Activated CD4-positive, alpha-beta T cell treated with anti-CD3 and anti-CD28 coated beads for 48 hours (primary cell): ENCODE measurements at places on chromosomes 12 and 14.

DNA sequence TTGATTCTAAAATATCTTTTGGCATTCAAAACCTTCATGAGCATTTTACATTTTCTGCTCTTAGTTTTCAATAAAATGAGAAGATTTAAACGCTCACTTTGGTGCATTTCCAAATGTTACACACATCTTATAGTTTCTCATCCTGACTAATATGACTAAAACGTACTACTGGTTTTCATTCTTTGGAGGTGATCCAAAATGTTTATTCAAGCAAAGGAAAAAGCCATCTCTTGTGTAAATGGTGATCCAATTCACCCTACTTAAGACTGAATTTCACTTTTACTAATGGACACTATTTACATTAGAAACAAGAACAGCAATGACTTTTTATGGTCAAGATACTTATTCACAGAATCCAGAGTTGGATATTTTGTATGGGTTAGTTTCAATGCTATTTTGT lies 86.6 kb downstream of the KITLG start:
- DNase-seq = no peak

DNA sequence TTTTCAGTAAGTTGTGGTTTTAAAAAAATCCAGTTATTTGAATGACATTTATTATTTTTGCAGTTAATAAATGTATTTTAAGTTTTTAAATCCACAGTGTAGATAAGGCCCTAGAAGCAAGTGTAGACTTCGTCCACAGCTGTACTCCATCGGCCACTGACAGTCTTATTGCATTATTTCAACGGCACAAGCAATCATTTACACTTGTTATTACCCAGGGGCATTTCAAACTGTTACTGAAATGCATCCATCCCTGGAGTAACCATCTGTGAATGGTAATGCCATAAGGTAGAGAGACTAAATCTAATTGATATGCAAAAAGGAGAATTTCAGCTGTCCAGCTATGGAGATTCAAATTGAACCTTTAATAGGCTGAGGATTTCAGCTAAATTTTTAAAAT lies 48.4 kb downstream of the BICD1 start:
- no peak for DNase-seq

DNA sequence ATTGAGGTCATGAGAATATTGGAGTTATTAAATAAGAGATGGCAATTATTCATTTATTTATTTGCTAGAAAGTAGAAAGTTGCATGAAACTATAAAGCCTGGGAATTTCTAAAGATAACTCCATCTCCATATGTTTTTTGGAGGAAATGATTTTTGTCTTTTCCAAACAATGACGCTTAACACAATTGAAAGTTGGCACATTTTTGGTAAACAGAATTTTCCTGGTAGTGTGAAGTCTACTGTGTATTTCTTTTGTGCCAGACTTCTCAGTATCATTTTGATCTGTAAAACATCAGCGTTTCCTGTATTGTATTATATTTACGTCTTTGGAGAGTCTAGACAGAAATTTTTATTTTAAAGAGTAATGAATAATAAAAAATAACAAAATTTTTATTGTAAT lies 33.7 kb upstream of the PTPRB start:
- no peak for DNase-seq

- DNase-seq = no peak
These were observed 33.6 kb upstream of the BDKRB2 start for GRCh38 chr14:96170961-96171592.

- DNase-seq = no peak
These were observed 5.7 kb upstream of the TNS2 start for GRCh38 chr12:53044052-53044581.

DNA sequence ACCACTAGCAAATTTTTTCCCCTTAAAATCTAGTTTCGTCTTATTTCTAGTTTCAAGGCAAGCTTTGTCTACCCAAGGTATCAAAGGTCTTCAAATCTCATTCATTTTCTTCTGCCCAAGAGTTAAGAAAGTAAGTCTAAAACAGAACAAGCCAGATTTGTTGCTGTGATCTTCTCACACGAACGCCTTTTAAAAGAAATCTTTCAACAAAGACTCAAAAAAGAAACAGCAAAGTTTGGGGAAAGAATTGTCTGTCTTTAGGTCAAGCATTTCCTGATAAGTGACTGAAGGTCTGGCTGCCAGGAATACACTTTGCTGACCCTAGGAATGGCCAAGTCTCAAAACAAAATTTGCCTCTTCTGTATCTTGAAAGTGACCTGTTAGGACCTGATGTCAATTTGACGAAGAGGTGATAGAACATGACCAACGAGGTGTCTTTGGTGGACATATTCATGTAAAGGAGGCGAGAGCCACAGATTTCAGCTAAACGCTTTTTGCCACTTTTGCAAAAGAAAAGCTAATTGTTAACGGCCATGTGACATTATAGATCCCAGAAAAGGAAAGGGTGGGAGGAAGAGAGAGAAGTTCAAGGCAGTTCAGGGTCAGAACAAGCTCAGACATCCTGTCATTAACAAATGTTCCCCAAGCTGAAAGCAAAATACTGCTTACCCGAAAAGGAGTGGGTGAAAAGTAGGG lies 1.7 kb downstream of the CDK17 start:
- no peak for DNase-seq

GRCh38 chr14:103519043-103519836 lies 3.4 kb downstream of the CKB start:
- no peak for DNase-seq

DNA sequence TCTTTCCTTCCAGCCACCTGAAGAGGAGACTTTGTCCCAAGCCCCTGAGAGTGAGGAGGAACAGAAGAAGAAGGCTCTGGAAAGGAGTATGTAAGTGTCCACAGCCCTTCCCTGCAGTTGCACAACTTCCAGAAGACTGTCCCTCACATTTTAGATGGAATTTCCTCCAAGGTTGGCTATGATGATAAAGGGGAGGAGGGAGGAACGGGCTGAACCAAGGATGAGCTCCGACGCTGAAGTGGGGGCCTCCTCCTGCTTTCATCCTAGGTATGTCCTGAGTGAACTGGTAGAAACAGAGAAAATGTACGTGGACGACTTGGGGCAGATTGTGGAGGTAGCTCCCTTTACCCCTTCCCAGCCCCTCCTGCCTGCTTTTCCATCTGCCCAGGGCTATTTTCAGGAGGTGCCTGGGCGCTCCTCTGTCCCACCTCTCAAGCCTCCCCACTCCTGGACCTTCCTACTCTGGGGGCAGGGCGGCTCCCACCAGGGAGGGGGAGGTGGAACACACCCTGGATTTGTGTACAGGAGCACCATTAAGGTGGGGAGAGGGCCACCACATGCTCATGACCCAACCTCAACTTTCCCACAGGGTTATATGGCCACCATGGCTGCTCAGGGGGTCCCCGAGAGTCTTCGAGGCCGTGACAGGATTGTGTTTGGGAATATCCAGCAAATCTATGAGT lies 2.3 kb downstream of the ARHGEF25 start:
- DNase-seq = no peak

DNA sequence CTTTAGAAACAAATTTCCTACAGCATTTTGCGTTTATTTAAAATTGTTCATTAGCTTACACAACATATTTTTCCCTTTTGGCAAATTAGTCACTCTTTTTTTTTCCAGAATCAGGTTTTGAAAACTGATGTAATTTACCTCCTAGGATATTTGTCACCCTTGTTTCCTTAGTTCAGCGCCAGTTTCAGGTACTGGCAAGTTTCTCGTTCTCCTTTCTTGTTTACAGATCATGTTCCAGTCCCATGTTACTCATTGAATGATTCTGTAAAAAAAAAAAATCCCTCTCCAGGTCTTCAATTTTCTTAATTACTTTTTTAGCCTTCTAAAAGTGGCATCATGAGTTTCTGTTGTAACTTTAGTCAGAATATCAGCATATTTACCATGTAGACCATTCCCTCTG lies 2.7 kb downstream of the PPP4R4 start:
- DNase-seq = no peak

DNA sequence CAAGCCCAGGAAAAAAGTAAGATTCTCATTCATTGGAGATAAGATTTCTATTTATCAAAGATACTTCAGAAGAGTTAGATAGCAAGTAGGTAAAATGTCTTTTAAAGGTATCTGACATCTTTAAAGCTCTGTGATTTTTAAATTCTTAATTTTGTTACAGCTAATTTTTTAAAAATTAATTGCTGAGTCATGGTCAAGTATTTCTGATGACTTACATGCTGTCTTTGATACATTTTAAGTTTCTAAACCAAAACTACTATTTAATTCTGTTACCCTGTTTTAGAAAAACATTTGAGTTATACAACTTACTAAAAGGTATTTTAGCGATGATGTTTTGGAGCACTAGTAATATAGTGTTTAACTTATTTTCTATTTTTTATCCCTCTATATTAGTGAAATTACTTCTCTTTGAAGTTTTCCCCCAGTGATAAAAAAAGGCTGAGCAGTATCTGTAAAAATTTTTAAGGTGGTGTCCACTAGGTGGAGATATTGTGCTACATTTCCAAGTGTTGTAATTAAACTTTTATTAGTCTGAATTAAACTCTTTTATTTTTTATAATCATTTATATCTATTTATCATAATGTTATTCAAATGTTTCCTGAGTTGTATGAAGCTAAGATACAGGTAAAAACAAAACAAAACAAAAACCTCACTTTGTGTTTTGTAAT lies 11.5 kb downstream of the ALG10 start:
- DNase-seq = no peak

DNA sequence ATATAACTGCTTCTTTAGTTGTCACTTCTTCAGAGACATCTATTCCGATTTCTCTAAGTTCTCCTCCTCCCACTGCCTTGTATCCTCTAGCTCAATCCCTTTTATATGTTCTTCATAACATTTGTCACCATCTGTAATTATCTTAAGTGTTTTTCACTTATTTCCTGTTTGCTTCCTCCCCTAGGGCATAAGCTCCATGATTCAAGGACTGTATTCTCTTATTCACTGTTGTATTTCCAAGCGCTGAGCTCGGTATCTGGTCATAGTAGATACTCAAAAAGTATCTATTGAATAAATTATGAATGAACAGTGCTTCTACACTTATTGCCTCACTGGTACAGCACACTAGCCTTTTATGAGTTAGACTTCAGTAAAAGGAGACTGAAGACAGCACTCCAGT lies 109.0 kb upstream of the TMPO start:
- DNase-seq = no peak

DNA sequence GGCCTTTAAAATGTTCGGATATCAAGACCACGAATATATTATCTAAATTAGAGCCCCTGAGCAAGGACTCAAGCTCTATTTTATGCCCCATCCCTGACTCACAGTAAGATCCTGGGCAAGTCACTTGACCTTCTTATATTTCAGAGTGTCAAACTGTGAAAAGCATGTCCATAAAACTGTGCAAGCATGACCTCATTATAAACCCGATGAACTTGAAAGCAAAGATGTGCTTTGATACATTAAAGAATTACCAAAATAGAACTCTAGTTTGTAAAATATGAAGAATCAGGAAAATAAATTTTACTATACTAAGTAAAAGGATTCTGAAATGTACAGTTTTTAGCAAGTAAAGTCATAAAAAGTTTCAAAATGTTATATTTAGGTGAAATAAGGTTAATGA lies 2.9 kb upstream of the CALM1 start:
- no peak for DNase-seq

DNA sequence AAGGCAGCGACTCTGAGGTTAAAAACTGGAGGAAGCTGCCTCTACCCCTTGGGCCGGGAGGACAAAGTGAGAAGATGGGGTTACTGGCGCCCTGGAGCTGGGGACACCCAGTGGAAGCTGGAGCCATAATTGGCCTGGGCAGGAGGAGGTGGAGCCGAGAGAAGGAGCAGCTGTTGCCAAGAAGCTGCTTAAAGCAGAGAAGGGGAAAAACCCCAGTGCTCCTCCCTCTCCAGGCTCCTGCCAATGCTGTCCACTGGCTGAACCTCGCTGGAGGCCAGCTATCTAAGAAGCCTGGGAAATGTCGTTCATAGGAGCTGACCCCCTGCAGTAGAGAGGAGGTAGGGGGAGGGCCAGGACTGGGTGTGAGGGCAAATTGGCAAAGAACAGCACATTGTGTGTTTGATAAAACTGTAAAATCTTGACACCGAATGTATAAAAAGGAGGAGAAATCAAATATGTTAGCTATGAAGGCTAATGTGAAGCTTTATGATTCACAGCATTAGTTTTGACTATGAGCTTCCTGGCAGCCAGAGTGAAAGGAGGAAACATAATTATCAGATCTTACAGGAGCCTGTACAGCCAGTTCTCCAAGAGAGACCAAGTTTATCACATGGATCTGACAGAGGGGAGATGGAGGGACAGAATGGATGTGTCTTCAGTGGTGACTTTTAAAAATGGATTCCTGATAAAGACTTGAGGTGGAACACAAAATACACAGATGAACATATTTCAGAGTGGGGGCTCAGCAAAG lies 9.5 kb downstream of the HHIPL1 start:
- no peak for DNase-seq

DNA sequence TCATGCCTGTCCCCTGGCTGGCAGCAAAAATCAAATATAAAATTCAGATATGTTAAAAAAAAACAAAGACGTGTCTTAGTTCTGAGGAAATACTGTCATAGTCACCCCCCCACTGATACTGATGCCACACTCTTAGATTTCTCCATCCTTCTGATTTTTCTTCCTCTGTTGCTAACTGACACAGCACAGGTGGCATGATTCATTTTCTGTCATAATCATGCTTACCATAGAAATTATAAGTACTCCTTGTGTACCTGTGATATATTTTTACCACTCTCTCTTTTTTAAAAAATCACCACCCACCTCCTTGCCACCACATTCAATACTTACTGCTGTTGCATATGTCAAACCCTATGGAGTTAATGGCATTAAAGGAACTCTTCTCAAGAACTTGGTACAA lies 209.2 kb downstream of the PPM1H start:
- DNase-seq = no peak

DNA sequence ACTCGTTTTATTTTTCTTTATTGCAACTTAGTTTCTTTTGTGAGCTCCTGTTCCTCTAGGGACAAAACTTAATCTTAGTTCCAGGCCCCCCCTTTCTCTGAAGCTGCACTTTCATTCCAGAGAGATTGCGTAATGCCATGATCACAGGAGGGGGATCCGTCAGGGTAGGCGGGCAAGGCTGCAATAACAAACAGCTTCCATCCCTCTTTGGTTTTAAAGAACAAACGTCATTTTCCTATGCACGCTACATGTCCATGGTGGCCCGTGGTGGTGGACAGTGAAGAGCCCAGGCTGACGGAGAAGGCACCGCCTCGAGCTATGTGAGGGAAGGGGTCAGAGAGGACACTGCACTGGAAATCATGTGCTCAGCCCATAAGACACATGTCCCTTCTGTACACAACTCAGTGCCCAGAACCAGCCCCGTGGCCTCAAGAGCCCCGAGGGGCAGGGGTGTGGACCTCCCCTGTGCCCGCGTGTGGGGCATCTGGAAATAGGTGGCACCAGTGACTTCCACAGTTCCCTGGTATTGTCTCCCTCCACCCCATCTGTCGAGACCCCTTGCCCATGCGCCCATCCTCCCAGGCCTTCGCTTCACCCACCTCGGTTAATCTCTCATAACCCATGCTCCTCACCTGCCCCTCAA lies 161.4 kb downstream of the ADGRD1 start:
- DNase-seq = no peak

DNA sequence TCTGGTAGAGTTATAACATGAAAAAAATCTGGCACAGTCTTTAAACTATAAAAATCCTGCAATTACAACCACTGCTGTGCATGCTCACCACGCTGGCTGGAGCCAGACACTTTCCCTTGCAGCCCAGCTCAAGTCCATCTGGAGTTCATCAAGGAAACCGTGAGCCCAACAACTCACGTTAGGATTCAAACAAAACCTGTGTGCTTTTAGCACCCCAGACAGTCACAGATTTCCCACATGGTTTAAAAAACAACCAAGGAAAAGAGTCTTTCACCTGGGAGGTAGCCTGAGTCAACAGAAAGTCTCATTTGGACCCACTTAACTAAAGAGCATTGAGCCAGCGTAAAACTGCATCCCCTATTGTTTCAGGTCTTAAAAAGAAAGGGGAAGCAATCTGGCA lies 4.7 kb downstream of the LRIG3 start:
- DNase-seq = no peak

- peak; percentile 87 for DNase-seq
These were observed at the start of gene CAMKK2 for GRCh38 chr12:121296618-121297434. Gene CAMKK2 (minus strand): TSS chr12:121296709. CDS start chr12:121274526, 22,183 bp downstream.
